Central memory CD8-positive, alpha-beta T cell (primary cell): ENCODE measurements at places on chromosomes 13 and 19.
A peak's percentile ranks its signal among the peaks of the same experiment; 100 is the strongest.

- no peak for DNase-seq
These were observed 22.2 kb upstream of the RNF17 start for GRCh38 chr13:24741791-24742190.

DNA sequence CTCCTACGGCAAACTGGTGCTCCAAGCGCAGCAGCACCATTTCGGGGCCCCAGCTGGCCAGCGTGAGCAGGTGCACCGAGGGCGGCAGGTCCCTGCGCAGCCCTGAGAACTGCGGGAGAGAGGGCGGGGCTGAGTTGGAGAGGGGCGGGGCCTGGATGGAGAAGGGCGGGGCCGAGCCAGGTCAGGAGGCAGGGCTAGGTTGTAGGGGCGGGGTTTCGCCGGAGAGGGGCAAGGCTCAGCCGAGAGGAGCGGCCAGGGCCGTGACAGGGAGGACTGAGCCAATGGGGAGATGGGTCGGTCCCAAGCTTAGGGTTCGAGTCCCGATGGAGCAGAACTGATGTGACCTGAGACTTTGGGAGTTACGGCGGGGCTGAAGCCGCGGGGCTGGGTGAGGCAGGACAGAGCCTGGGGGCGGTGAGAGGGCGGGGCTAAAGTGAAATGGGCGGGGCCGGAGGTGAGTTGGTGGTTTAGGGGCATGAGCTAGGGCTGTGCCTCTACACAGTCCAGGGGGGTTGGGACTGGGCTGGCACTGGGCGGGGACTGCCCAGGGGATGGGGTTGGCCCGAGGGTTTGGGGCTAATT, 19.0 kb downstream of the MAN2B1 start:
- no peak for DNase-seq

DNA sequence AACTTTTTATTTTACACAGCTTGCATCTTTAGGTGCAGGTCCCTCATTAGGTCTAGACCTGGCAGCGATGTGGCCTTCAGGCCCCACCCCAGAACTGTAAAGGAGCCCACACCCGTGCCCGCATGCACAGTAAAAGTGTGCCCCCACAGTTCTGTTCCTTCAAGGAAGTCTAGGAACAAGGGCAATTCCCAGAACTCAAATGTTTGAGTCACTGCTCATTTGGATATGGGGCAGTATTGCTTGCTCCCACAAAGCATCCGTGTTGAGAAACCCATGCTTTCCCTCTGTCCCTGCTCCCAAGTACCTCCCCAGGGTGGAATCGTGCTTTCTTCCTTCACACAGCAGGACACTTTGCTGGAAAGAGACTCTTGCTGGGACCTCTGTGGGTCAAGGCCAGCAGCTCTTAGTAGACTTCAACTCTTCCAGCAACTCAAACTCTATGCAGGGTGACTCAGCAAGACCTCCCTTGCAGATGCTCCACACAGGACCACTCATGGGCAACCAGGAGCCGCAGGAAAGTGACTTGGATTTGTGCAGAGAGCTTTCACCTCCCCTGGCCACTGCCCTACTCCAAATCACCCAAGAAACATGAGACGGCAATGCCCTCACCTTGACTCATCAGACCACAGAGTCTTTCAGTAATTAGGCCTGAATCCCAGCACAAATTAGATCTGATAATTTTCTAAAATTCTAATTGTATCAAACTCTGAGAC, 12.3 kb downstream of the SLC7A1 start:
- no peak for DNase-seq

GRCh38 chr13:24982333-24982999, 113.5 kb upstream of the PABPC3 start:
- DNase-seq, result no peak

DNA sequence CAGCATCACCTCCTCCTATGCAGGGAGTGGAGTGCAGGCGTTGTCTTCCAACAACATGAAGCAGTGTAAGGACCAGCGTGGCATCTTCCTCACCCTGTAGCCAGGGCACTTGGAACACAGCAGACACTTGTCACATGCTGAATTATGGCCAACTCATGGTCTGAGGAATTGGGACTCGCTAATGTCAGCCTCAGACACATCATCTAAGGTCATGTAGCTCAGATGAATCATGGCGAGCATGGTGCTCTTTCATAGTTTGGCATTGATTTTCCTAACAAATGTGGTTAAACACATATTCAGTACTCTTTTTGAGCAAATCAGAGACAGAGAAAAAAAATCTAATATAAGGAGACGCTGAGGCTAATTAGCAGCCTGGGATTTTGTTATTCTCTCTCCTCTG, 99.6 kb upstream of the SGCG start:
- no peak for DNase-seq

DNA sequence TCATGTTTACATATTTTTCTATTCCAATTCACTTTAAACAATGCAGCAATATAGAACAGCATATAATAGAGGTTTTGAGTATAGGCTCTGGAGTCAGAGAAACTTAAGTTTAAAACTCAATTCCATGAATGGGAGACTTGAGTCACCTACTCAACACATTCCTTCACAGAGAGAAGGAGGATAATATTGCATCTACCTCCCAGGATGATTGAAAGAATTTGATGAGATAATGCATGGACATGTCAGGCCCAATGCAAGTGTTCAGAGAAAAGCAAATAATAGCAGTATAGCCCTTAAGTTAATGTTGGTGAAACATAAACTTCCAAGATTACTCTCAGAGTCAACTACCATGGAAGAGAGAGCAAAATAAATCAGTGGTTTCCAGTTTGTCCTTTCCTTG, 170.2 kb downstream of the DCLK1 start:
- no peak for DNase-seq

DNA sequence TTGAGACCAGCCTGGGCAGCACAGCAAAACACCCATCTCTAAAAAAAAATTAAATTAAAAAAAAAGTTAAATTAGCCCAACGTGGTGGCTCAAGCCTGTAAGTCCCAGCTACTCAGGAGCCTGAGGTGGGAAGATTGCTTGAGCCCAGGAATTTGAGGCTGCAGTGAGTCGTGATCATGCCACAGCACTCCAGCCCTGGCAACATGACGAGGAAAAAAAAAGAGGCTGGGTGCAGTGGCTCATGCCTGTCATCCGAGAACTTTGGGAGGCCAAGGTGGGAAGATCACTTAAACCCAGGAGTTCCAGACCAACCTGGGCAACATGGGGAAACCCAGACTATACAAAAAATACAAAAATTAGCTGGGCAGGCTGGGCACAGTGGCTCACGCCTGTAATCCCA, 2.2 kb upstream of the TMEM161A start:
- DNase-seq, result no peak

DNA sequence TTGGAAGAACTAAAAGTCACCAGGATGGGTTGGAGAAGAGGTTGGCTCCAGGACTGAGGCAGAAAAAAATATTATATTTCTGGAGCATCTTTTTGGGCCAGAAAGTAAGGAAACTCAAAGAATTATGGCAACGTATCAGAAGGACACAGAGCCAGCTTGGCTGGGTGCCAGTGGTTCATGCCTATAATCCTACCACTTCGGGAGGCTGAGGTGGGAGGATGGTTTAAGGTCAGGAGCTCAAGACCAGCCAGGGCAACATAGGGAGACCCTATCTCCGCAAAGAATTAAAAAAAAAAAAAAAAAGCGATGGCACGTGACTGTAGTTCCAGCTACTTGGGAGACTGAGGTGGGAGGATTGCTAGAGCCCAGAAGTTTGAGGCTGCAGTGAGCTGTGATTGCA, 108.1 kb downstream of the GADD45B start:
- DNase-seq, result no peak

DNA sequence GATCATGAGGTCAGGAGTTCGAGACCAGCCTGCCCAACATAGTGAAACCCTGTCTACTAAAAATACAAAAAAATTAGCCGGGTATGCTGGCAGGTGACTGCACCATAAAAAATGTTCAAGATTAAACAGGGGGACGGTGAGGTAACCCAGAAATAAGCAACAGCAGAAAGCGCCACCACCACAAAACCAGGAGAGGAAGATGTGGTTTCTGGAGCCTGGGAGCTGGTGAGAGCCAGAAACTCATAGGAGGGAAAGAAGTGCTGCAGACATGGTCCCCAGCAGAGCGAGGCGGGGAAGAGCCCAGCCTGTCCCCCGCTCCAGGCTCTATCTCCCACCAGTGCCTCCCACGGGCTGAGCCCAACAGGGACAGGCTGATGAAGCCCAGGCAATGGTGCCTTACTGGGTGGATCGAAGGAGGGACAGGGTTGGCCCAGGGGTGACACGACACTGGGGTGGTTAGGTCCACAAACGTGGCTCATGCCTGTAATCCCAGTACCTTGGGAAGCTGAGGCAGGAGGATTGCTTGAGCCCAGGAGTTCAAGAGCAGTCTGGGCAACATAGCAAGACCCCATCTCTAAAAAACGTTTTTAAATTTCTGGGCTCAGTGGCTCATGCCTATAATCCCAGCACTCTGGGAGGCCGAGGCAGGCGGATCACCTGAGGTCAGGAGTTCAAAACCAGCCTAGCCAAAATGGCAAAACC, 19.0 kb downstream of the SPC24 start:
- DNase-seq, result no peak

- peak; percentile 32 for DNase-seq
These were observed 6.0 kb upstream of the TNFAIP8L1 start for GRCh38 chr19:4633140-4633967.

- DNase-seq, result no peak
These were observed 99.3 kb downstream of the DOCK9 start for GRCh38 chr13:98878486-98879126.

- no peak for DNase-seq
These were observed 5.7 kb downstream of the ERCC2 start for GRCh38 chr19:45364696-45365095.
